ENCODE measurements at places on chromosomes 2 and 18.

GRCh38 chr18:42583283-42583731 lies 532.2 kb downstream of the RIT2 start:
- DNase-seq, result no peak

DNA sequence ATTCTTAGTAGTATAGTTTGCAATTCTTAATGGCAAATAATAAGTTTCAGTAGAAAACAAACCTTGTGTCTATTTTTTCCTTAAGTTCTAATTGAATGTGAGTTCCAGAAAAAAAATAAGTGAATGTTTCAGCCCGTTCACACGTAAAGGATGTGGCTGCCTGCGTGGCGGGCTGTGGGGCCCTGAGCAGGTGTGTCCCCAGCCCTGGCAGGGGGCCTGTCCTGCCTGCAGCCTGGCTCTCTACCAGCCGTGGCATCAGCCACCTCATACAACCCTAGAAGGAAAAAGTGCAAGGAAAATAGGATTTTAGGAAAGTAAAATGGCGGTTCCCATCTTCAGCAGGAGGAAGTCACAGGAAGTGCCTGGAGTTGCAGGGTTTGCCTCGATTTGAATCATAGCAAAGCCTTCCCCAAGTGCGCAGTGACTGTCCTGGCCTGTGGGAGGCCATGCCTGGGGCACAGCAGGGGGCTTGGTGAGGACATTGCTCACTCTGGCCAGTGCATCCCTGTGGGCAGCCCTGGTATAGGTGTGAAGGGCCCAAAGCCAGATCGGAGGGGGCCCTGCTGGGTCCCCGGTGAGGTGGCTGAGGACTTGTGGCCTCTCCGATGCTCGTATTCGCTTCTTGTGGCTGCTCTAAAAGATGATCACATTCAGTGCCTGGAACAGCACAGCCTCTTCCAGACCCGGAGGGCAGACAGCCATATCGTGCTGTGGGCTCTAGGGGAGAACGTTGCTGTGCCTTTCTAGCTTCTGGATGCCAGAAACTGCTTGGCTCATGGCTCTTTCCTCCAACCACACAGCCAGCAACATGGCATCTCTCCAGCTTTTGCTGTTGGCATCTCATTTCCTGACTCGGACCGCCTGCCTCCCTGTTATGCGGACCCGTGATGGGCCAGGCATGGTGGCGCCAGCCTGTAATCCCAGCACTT lies 12.6 kb downstream of the DTYMK start:
- no peak for DNase-seq

DNA sequence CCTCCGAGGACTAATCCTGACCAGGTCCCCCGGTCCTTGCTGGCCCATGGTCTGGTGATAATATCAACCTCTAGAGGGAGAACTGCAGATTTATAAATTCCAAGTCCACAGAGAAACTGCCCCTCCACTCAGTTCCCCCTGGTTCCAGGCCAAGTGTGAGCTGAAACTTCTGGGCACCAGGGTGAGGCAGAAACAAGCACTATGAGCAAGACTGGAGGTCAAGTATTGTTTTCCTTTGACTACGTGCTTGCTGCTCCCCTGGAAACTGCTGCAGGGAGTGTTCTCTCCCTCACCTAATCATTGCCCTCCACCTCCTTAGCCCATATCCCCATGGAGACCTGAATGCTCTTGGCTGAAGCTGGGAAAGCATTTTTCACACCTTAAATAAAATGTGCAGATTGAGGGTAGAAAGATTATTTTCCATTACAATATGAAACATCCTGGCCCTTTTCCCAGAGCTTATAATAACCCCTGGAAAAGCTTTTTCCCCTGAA lies 135.2 kb downstream of the RDH14 start:
- DNase-seq, result no peak

DNA sequence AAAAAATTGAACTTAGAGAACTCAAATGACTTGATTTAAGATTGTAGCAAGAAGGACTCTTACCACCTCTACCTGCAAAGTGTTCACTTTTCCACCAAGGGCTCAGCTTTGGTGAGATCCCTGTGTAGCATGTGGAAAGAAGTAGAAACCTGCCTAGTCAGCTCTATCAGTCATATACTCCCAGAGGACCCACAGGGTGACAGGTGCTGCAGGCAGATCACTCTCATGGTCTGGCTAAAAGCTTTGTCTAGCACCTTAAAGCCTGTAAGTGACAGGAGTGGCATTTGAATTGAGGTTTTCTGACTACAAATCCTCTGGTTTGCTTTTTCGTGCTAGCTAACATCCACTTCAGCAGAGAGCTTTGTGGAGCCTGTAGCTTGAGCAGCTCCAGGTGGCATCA lies 18.7 kb upstream of the NEMP2 start:
- DNase-seq, result no peak

GRCh38 chr18:9392726-9393125 lies 58.2 kb downstream of the TWSG1 start:
- DNase-seq, result no peak

GRCh38 chr2:177289824-177290628 lies 25.5 kb upstream of the NFE2L2 start:
- DNase-seq, result peak; percentile 30

DNA sequence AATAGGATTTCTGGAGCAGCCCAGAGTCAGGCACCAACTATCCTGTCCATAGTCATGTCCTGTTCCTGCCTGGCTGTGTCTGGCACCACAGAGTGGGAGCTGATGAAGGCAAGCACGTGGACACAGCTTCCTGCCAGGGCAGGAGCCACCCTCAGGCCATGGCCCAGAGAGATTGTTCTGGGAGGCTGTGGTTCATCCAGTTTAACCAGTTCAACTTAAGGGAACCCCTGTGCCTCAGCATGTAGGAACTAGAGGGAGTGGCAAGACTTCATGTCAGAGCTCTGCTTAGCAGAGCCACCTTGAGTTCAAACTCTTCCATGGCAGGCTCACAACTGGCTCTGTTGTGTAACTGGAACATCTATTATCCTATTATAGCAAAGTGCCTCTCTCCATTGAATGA lies 73.2 kb upstream of the NCKAP5 start:
- no peak for DNase-seq

- no peak for DNase-seq
These were observed 777.2 kb upstream of the TMEFF2 start for GRCh38 chr2:192971981-192972380.

GRCh38 chr2:48221846-48222516 lies 308.0 kb upstream of the STON1 start:
- DNase-seq, result no peak

DNA sequence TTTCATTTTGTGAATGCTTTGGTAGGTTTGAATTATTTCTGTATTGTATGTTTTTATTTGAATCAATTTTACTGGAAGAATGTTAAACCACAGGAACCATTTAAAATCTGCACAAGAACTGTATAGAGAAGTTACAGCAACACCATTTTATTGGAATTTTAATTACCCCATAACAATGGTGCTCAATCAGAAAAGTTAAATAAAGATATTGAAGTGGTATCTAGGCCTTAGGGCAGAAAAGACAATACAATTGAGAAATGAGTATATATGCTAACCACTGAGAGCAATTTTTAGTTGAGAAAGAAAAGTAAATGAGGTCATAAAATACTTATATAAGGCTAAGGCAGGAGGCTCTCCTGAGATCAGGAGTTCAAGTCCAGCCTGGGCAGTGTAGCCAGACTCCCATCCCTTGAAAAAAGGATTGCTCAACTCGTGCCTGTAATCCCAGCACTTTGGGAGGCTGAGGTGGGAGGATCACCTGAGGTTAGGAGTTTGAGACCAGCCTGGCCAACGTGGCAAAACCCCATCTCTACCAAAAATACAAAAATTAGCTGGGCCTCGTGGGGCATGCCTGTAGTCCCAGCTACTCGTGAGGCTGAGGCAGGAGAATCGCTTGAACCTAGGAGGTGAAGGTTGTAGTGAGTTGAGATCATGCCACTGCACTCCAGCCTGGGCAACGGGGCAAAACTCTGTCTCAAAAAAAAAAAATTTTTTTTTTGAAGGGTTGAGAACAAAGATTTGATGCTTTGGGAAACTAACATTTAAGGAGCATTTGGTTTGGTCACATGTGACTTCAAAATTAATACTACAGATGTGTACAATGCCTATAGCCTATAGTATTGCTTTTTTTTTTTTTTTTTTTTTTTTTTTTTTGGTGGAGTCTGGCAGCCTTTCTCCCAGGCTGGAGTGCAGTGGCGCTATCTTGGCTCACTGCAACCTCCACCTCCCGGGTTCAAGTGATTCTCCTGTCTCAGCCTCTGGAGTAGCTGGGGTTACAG lies 212.9 kb upstream of the STON1 start:
- no peak for DNase-seq

GRCh38 chr2:190469771-190470170 lies 61.6 kb downstream of the MFSD6 start:
- DNase-seq, result no peak

GRCh38 chr2:38598200-38598990 lies 4.3 kb downstream of the HNRNPLL start:
- no peak for DNase-seq

DNA sequence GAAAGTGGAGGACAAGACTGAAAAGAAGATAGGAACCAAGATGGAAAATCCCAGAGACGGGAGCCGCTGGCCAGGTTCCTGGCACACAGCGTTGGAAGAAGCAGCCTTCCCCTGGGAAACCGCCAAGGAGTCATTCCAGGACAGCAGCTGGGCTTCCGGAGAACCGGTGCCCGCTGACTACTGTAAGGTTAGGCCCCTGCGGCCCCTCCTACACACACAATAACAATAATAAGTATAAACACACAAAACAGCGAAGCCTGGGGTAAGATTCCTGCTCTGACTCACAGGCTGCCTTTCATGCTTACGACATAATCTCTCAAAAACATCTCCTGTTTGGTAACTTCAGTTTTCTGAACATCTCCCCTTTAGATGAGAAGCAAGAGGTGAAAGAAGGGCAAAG lies 28.1 kb upstream of the MYCN start:
- no peak for DNase-seq

DNA sequence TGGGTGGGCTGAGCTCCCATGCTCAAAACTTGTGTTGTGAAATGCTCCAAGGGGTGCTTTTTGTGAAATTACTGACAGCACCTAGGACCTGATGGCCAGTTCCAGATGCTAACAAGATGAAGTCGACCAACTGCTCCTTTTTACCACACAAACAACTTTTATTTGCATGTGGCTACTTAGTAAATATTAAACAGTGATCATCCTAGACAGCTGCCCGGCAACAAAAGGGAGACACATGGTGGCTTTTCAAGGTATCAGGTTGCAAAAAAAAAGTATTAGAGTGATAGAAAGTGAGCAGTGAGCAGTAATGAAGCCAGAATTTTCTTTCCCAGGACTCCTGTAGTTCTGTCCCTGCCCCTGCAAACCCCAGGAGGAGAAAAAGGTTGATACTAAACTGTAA lies 118.5 kb downstream of the RPIA start:
- DNase-seq, result no peak

GRCh38 chr2:184644685-184645084 lies 46.4 kb downstream of the ZNF804A start:
- DNase-seq, result no peak

DNA sequence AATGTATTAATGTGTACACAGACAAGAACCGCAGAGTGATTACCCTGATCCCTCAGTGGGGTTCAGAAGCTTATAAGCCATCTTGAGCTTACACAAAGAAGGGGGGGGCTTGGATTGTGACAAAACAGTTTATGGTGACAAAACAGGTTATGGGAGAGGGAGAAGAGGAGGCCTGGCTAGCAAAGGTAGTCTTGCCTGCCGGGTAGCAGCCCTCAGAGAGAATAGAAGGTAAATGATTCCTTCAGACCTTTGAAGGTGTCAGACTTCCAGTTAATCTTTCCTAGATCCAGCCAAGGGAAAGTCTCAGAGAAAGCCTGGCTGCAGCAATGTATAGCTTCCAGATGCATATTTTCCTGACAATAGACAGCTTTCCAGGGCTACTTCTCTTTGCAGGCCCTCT lies 44.6 kb upstream of the RAPH1 start:
- DNase-seq, result no peak

GRCh38 chr2:219627103-219628100 lies at the start of gene SLC4A3:
TSS of gene SLC4A3 (plus strand) at chr2:219627630. CDS start at chr2:219627993, 363 bp downstream.
- DNase-seq, result peak; percentile 32

DNA sequence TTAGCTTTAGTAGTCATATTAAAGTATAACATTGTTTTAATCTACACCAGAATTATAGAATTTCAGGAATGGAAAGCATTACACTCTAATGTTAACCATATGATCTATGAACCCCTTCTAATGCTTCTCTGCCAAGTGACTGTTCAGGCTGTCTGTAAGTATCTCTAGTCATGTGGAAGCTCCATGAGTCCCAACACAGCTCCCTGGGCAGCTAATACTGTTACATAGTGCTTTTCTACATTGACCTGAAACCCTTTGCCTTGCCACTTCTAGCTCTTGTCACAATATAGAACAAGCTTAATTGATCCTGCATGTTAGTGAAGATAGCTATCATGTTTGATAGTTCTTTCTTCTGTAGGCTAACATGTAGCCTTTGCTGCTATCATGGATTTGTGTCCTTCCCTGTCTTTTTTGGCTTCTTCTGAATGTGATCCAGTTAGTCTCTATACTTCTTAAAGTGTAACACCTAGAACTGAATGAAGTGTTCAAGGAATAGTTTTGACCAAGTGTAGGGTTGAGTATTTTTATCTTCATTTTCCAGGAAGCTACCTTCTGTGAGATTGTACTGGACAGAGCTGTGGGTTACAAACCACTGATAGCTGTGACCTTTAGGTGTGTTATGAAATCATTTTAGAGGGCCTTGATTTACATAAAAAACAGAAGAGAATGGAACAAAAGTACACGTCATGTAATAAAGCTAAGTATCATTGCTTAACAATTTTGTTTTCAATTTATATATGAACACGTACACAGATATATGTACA lies 23.7 kb downstream of the BABAM2 start:
- DNase-seq, result no peak

GRCh38 chr2:225041851-225042799 lies at the start of gene DOCK10:
TSS of gene DOCK10 (minus strand) at chr2:225042468. CDS start at chr2:225042374, 94 bp downstream.
- DNase-seq, result peak; percentile 38

All from CD4-positive, alpha-beta T cell (primary cell).